ENCODE measurements at places on chromosomes 7 and 10. TPM values are rescaled to one million over a fixed set of nuclear protein-coding genes. Genes with fewer than 3 reads are reported as not detected.
A peak's percentile ranks its signal among the peaks of the same experiment; 100 is the strongest.

- DNase-seq = no peak
Observed at GRCh38 chr7:24299192-24299591, 15.2 kb downstream of the NPY start.

The UPK3B gene
- 20.6 TPM for total RNA-seq

The AMPH gene
- total RNA-seq = 12.1 TPM

DNA sequence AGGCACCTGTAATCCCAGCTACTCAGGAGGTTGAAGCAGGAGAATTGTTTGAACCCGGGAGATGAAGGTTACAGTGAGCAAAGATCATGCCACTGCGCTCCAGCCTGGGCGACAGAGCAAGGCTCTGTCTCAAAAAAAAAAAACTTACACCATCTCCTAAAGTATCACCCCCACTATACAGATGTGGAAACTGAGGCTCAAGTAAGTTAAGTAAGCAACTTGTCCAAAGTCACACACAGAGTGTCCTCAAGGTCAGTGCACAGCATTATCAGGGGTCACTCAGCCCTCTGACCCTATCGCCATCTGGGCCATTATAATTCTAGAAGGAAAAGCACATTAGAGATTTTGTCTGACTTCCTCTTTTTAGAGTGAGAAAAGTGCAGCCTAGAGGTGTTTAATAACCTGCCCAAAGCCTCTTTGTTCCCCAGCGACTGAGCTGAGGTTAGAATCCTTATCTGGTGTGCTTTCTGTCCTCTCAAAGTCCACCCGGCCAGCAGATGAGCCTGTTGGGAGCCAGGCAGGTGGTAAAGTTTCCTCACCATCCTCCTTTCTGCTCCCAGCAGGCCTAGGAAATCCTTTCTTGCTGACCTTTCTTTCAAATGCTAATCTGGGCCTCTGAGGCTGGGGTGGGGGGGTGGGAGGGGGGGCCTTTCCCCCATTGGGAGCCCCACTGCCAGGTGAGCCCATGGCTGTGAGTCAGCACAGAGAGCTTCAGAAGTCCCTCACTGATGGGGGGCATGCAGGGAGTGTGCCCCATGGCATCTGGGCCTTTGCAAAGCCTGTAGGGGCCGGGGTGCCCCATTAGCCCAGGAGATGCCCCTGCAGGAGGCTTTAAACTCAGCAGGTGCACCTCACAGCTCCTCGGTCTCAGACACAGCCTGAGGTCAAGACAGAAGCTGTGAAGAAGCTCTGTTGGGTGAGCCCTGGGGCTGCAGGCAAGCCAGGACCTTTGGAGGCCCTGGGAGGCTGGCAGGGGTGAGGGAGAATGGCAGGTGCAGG lies 12.0 kb upstream of the KCNMA1 start:
- DNase-seq = peak; percentile 57

The CHAT gene
- not detected for total RNA-seq

GRCh38 chr10:62718585-62718984 lies 85.9 kb upstream of the ADO start:
- DNase-seq = no peak

The TMEM196 gene
- 0.07 TPM for total RNA-seq

The ZNF365 gene
- total RNA-seq = 0.42 TPM

DNA sequence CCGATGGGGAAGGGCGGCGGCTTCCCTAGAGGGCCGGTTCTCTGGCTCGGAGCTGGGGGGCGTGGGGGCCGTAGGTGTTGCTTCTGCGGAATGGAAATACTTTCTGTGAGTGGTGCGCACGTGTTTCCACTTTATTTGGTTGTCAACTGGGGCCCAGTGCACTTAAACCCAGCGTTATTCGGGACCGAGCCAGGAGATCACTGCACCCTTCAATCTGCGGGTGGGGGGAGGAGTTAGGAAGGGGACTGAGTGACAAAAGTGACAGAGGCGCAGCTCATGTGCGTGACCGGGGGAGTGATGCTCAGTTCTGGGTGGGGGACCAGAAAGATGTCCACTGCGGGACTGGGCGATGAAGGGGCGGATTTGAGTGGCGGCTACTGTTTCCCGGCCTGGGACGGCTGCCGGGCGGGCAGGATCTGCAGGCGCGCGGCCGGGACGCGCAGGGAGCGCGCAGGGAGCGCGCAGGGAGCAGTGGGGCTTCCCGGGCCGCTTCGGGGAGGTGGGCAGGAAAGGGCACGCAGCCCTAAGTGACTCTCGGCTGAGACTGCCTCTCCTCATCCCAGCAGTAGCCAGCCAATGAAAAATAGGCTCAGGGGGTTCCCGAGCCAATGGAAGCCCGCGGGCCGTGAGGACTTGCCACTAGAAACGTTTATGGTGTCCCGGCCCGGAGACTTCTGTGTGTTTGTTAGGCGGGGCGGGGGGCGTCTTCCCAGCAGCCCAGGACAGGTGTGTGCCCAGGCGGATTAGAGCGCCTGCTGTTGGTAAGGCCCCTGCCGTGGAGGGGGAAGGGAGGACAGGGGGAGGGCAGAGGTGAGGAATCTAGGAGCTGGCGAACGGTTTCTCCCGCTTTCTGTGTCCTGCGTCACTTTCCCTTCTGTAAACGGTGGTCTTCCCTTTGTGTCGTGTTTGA lies 54.3 kb upstream of the KDM7A start:
- DNase-seq = peak; percentile 71

- no peak for DNase-seq
Observed at GRCh38 chr7:34973400-34973760, 63.9 kb downstream of the DPY19L1 start.

DNA sequence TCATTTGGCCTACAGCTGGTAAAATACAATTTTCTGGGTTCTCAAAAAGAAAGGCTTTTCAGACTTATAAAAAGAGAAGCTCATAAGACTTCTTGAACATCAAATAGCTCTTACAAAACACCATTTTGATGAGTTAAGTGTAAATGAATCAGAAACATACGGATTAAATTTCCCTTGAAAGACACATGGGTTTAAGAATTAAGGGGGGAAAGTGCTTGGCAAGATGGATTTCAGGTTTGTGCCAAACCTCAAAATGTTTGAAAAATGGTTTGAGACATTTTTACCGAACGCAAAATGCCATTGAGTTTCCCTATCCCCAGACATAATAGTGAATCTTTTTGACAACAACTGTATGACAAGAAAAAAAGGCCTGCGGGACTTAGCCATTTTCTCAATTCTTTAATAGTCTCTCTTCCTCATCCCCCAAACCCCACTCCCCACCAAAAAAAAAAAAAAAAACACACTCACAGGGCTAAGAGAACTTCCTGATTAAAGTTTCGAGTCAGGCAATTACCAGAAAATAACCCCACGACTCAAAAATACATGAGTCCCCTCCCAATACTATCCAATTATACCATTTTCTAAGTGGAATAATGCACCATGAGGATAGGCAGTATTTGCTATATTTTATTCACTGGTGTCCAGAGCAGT lies 260.1 kb downstream of the TRIL start:
- DNase-seq = no peak

DNA sequence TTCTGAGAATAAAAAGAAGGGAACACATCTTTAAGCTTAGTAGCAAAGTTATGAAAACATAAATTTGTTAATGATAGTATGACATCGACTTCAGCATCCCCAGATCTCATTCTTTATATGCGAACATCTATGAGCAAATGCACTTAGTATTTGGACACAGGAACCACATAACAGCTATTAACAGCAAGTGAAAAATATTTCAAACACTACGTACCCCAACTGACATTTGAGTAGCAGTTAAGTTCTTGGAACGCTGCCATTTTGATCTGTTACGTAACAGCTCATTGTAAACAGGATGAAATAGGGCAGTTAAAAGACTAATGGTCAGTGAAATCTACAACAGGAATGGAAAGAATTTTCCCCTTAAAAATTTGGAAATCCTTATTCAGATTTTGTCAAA lies 428.9 kb downstream of the TNS3 start:
- DNase-seq = no peak

GRCh38 chr10:130230611-130231010 lies 94.4 kb downstream of the GLRX3 start:
- no peak for DNase-seq

GRCh38 chr10:71264345-71265200 lies 52.2 kb downstream of the UNC5B start:
- DNase-seq = no peak

- no peak for DNase-seq
Observed at GRCh38 chr7:18958627-18959026, 158.8 kb downstream of the TWIST1 start.

DNA sequence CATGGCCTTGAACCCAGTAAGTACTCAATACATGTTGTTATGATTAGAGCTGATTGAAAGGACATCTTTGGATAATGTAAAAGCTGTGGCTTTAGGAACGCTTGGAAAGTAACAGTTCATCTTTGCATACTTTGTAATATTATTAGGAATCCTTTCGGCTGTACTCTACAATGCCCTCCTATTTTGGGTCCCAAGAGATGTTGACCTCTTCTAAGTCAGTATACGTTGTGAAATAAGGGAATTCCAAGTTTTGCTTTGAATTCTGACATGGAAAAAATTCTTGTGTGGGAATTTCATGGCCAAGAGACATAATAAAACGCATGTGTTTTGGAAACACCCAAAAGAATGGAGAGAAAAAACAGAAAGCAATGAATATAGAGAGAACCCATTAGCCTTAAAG lies 7.7 kb downstream of the AGR3 start:
- no peak for DNase-seq

DNA sequence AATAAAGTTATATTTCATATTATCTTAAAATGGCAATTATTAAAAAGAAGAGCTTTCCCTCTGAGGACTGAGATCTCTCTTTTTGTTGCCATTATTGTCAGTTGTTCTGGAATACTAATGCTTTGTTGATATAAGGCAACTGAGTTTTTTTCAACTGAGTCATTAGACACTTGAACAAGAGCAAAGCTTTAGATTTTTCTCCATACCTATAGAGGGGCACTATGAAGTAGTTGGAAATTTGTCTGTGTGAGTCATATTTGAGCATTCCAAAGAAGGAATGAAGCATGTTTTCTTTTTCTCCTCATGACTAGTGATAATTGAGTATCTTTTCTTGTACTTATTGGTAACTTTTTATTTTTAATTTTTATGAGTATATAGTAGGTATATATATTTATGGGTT lies 24.5 kb downstream of the RPA3 start:
- DNase-seq = no peak

GRCh38 chr10:59864141-59864962 lies 42.0 kb downstream of the CCDC6 start:
- no peak for DNase-seq

GRCh38 chr10:128438417-128439063 lies 312.3 kb upstream of the MKI67 start:
- no peak for DNase-seq

DNA sequence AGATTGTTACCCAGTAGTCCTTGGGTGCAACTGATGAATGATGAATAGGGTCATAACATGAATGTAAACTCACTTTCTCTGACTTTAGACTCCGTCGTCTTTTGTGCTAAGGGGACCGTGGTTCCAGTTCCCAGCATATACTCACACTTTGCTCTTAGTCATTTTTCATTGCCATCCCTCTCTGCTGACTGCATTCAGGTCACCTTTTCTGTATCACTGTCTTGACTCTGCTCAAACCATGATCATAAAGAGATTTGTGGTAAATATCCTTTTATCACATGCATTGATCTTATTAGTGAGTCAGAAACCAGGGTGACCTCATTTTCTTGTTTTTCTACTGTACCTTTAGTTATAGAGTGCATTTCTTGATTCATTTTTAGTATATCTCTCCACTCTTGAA lies 141.1 kb upstream of the AGR3 start:
- DNase-seq = no peak

- no peak for DNase-seq
Observed at GRCh38 chr7:66453340-66453739, 175.3 kb upstream of the KCTD7 start.

- DNase-seq = no peak
Observed at GRCh38 chr7:120588416-120588815, 269.5 kb downstream of the TSPAN12 start.

DNA sequence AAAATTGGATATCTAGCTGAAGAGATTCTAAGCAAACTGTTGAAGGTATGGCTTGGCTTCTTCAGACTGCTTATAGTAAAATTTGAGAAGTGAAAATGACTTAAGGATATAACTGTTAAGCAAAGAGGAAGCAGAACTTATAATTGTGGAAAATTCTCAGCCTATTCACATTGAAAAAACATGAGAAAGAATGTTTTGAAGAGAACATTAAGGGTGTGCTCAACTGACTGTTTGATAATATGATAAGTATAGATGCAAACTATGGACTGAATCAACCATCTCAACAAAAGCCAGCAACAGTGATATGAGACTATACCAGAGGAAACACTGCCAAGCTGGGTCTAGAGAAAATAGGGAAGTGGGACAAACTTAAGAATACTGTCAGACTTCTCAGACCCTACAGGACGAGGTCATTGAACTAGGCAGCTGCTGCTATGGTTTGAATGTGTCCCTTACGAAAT lies 133.1 kb upstream of the PPP1R3A start:
- DNase-seq = no peak

- no peak for DNase-seq
Observed at GRCh38 chr7:17598846-17599245, 300.4 kb downstream of the AHR start.

GRCh38 chr10:33815776-33816175 lies 481.3 kb upstream of the NRP1 start:
- peak; percentile 7 for DNase-seq

The EEPD1 gene
- 7.8 TPM for total RNA-seq

The FFAR4 gene
- not detected for total RNA-seq

GRCh38 chr7:55073976-55074528 lies 55.2 kb downstream of the EGFR start:
- peak; percentile 43 for DNase-seq

DNA sequence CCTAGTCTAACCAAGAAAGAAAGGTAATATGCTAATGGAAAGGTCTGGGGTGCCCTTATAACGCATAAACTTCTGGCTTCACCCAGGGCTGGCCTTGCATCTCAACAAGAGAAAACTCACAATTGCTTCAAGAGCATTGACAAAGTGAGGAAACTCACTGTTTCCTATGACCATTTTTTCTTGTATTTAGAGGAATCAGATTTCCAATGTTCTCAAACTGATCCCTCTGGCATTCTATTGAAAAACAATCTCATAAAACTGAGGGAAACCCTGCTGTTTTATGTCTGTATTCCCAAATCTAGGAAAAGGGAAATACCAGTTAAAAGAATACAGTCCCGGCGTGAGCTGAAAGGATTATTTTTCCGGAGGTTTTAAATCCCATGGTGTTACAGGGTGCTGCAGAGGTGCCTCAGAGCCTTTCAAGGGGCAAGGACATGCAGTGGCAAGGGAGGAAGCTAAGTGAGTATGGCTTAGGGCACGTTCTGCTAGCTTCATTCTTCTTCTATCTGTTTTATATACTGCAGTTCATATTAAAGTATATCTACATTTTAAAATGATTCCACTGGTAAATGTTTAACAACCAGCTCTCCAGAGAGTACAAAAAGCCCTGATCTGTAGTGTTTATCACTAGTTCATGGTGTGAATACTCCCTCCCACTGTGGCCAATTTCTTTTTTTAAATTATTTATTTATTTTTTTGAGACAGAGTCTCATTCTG lies 68.7 kb downstream of the CAV1 start:
- no peak for DNase-seq

The MINPP1 gene
- 26.1 TPM for total RNA-seq

The LDB3 gene
- total RNA-seq = 0.43 TPM

The BTBD16 gene
- total RNA-seq = not detected

- DNase-seq = no peak
Observed at GRCh38 chr10:102601639-102602038, 42.6 kb upstream of the TRIM8 start.

GRCh38 chr7:93055543-93056107 lies 62.2 kb downstream of the SAMD9 start:
- DNase-seq = no peak

GRCh38 chr10:72981882-72982529 lies 27.4 kb upstream of the PLA2G12B start:
- DNase-seq = no peak

All from H1 (cell line).